ENCODE measurements at places on chromosomes 7 and 10.

GRCh38 chr10:126663880-126664279 lies 6.6 kb downstream of the C10orf90 start:
- no peak for DNase-seq

GRCh38 chr10:44713307-44713706 lies 197.8 kb upstream of the TMEM72 start:
- no peak for DNase-seq

- DNase-seq, result no peak
Measured at GRCh38 chr7:34747867-34748727, 90.1 kb downstream of the NPSR1 start.

DNA sequence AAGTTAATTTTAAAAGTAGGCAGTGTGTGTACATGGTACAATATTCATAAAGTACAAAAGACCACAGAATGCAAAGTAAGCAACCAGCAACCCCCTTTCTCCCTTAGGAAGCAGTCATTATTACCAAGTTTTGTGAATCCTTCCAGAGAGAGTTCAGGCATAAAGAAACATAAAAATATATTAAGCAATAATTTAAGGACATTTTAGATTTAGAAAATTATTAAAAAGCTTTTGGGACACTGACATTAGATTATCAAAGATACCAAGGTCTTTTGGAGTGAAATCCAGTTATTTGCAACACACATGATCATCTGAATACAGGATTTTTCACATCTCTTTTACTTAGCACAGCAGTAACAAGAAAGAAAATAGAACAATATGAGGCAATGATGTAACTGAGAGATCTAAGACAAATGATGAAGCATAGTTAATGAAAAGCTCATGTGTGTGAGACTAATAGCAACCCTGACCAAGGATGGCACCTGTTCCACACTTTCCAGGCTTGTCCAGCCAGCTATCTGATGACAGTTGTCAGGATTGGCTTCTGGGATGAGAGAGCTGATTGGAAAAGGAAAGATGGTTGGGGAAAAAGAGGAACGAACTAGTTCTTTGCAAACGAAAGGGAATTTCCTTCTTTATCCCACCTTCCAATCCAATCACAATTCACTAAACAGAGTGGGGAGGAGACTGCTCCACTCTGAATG lies 115.5 kb upstream of the LAMB4 start:
- no peak for DNase-seq

DNA sequence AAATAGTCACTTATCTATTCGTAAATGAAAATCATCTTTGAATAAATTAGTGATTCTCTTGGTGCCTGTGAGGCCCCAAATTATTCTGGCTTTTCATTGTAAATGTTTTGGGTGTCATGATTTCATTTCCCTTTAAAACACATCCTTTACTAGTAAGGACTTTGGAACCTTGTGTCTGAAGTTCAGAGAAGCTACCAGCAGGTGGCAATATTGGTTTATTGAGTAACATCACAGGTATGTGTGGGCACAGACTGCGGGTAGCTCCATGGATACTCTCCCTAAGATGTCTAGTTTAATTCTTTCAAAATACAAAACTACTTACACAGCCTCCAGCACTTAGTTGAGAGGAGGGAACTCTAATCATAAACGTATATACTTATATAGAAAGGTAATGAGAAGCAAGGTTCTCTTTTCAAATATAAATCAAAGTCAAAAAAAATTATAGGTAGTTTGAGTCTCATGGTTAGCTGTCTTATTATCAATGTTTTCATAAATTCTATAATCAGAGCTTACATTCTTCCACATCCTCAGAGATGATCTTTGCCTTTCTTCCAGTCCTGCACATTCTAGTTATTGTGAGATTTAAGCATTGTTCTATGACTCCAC lies 449.6 kb downstream of the GRM8 start:
- no peak for DNase-seq

DNA sequence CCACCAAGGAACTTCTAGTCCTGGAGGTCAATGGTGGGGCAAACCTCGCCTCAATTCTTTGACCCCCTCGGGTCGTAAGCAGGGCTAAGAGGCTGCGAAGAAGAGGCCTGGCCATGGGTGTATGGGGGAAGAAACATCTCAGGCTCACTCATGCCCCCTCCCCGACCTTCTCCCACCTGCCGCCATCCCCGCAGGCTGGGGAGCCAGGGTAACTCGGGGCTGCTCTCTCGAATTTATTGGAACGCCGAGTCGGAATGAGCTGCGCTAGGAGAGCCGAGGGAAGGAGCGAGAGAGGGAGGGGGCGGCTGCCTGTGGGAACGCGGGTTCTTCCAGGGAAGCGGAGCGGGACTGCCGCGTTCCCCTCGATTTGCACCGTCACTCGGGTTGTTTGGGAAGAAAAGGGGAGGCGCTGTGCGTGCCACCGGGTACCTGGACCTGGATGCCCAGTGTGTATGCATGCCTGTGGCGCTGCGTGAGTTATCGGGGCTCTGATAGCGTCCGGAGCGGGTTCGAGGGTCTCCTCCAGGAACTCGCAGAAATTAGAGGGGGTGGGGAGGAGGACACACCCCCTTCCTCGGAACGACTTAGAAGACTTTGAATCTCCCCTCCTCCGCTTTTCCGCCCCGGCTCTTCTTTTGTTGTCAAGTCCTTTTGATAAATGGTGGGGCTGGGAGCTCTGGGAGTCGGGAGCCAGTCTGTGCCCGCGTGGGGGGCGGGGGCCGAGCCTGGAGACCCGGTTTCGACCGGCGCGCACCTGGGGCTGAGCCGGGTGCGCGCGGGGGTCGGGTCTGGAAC lies 1.8 kb upstream of the ZNF503 start:
- no peak for DNase-seq

- DNase-seq, result no peak
Measured at GRCh38 chr10:3222626-3223025, 50.0 kb upstream of the PITRM1 start.

GRCh38 chr7:106749165-106749564 lies 88.2 kb upstream of the CCDC71L start:
- DNase-seq, result no peak
